ENCODE measurements at places on chromosomes 2 and 18.

- DNase-seq = no peak
Observed at GRCh38 chr2:17634997-17635396, 94.5 kb downstream of the VSNL1 start.

DNA sequence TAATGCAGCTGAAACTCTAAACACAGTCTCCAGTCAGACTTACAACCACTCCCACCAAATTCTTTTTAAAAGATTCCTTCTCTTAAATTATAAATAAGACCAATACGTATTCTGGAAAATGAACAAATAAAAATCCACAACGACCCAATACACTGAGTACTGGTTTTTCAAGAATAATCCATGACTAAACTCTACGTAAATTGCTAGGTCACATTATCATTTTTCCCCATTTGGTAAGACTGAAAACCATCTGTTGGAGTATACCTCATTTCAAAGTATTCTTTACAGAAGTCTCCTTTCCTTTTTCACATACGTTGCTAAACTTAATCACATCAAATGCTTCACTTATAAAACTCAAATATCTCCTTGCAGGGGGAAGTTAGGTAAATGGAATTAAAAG lies 6.0 kb downstream of the ZNF516 start:
- DNase-seq = no peak

GRCh38 chr2:207061181-207061580 lies 104.6 kb downstream of the KLF7 start:
- DNase-seq = no peak

DNA sequence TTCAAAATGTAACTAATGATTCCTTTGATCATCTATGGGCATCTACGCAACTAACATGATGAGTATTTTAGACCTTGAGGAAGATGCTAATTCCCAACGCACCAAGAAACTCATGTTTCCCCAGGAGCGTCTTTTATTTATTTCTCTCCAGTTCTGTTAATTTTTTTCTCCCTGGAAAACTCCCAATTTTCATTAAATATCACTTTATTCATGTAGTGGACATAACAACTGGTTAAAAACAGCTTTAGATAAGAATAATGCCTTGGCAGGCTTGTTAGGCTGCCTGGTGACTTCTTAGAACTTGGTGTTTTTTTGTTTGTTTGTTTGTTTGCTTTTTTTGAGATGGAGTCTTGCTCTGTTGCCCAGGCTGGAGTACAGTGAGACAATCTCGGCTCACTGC lies 62.9 kb upstream of the ZFP36L2 start:
- DNase-seq = no peak

GRCh38 chr2:67631483-67631882 lies 234.3 kb downstream of the ETAA1 start:
- DNase-seq = peak; percentile 39

GRCh38 chr2:32237488-32237887 lies 27.2 kb downstream of the NLRC4 start:
- no peak for DNase-seq

DNA sequence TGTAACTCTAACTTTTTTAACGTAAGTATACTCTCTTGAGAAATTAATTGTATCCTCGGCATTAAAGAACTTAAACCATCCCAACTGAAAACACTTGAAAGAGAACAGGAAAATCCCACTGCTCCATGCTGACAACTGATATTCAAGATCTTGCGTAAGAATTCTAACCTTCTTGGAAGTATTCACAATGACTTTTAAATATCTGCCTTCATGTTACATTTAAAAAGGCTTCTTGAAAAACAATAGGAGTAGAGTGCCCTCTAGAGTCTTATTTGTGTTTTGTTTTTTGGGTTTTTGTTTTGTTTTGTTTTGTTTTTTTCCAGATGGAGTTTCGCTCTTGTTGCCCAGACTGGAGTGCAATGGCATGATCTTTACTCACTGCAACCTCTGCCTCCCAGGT lies 65.4 kb upstream of the DNAJC10 start:
- peak; percentile 75 for DNase-seq

GRCh38 chr18:3114451-3114850 lies 101.5 kb upstream of the LPIN2 start:
- no peak for DNase-seq

- DNase-seq = no peak
Observed at GRCh38 chr18:8554354-8554753, 54.9 kb upstream of the RAB12 start.

DNA sequence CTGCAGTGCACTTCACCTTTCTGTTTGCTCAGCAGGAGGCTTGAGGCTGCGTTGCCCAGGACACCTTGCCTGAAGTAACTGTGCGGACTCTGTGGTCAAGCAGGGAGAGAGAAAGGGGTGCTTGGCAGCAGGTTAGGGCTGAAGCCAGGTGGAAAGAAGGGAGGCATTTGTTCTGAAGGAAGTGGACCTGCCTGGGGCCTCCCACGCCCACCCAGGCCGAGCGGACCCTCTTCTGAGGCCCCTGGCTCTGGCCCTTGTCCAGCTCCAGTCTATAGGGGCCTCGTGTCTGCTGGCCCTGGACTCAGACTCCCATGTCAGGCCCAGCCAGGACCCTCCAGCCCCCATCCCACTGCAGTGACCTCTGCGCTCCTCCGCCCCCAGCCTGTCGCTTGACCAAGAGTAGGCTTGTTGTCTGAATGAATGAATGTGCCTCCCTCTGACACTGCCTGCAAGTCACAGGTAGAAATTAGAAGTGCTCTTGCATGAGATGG lies 2.5 kb downstream of the SNED1 start:
- no peak for DNase-seq

GRCh38 chr2:164589522-164589921 lies 31.8 kb downstream of the GRB14 start:
- peak; percentile 78 for DNase-seq

- peak; percentile 43 for DNase-seq
Observed at GRCh38 chr2:11292464-11293255, 51.8 kb downstream of the ROCK2 start.

DNA sequence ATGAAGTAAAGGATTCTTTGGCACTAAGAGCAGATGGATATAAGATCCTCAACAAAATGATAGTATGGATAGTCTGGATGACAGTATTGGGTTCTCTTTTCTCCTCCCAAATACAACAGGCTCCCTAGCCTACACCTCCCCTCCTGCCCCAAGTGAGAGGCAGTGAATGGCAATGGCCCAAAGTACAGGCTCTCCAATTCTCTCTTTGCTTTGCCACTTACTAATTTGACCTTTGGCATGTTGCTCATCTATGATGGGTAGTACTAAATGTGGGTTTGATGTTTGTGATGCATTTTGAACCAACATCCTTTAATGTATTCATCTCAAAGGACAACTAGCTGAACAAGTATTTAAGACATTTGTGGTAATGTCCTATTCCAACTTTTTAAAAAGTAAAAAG lies 65.9 kb downstream of the EIF5B start:
- no peak for DNase-seq

DNA sequence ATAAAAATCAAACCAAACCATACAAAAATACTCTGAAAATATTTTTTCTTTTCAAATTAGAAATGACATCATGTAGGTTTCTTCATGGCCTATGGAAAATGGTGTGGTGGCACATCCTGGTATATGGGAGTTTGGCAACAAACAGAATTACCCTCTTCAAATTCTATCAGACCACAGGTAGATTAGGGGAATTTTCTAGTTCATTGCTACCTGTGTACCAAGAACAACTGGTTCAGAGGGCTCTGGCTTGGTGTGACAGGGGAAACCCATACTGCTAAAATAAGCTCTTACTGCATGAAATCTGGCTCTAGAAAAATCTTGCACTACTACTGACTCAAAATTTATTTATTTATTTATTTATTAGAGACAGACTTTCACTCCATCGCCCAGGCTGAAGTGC lies 63.4 kb upstream of the PELI1 start:
- DNase-seq = no peak

DNA sequence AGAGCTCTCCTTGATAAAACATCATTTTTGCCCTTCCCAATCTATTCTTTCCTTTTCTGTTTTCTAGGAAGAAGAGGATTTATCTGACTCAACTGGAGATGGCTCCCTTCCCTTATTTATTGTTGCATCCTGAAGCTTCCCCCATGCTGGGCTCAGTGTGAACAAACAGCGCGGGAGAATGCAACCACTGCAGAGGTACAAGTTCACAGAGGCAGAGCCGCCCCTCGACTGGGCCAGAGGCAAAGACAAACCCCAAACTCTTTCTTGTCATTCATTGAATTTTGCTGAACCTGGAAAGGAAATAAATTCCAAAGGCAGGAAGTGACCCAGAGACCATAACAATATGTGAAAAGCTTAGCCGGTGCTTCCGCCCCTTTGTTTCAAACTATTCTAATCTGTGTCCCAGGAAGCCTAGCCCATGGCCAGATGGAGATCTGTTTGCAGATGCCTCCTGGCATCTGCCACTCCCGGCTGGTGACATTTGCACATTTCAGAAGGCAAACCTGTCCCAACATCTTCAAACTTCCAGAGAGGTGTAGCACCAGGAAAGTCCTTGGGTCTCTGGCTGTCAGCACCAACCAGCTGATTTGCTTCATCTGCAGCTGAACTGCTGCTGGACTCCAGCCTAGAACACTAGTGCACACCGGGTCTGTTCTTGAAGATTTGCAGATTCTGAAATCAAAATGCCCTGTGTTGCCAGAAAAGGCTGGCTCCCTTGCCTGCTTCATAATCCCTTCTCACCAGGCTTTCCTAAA lies 79.4 kb upstream of the MAP4K3 start:
- DNase-seq = peak; percentile 84

DNA sequence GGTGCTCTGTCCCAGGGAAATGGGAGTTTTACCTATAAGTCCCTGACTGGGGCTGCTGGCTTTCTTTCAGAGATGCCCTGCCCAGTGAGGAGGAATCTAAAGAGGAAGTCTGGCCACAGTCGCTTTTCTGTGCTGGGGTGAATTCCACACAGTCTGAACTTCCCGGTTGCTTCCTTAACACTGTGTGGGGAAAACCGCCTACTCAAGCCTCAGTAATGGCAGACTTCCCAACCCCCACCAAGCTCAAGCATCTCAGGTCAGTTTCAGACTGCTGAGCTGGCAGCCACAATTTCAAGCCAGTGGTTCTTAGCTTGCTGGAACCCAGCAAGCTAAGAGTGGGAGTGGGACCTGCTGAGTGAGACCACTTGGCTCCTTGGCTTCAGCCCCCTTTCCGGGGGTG lies 54.9 kb downstream of the NUP35 start:
- DNase-seq = peak; percentile 42

DNA sequence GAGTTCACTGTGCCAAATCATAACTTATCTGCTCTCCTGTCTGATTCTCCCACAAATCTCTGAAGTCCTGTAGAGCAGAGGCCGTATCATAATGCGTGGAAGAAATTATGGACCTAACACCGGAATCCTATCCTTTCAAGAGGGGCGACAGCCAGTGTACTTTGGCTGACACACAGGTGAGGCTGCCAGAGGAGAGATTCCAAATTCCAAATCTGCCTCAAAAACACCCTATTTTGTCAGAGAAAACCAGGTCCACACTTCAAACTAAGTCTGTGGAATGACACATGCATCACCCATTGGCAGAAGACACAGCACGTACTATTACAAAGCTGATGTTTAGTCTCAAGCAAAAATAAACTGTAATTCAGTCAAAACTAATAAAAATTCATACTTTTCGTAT lies 139.2 kb upstream of the PID1 start:
- no peak for DNase-seq

GRCh38 chr2:130287656-130288026 lies 55.1 kb upstream of the IMP4 start:
- DNase-seq = no peak

- DNase-seq = no peak
Observed at GRCh38 chr18:27213123-27213717, 28.1 kb upstream of the CHST9 start.

DNA sequence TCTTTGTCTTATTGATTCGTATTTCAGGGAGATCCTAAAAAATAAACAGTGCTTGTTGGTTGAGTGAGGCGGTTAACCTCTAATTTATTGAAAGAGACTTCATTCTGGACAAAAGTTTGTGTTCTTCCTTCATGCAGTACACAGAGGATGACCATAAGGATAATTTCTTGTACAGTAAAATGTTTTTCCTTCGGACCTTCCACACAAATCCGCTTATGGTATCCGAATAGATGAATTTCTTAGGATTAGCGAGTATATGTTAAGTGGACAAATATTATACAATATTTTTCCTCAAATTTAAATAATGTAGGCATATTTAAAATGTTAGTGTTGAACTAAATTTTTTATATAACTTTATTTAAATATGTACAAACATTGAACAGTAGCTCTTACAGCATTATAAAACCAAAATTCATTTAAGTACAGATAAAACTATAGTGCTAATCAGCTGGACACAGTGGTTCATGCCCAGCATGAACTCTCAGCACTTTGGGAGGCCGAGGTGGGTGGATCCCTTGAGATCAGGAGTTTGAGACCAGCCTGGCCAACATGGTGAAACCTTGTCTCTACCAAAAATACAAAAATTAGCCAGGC lies 84.4 kb downstream of the LPIN1 start:
- no peak for DNase-seq

DNA sequence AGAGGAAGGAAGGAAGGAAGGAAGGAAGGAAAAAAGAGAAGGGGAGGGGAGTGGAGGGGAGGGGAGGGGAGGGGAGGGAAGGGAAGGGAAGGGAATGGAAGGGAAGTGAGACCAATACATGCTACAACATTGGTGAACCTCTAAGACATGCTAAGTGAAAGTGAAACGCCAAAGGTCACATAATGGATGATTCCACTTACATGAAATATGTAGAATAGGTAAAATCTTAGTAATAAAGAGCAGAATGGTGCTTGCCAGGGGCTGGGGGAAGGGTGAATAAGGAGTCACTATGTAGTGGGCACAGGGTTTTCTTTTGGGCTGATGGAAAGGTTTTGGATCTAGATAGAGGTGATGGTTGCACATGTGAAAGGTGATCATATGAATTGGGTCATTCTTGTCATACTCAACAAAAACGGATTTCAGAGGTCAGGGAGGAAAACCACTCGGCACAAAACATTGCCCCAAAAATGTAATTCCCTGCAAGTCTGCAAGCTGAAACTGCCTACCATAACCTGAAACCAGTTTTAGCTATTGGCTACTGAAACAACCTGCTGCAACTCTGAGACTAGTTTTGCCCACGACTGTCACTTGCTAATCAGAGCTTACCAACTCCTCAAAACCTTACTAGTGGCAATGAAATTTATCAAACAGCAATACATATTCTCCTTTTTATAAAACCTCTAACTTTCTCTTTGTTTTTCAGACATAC lies 59.2 kb downstream of the CCDC141 start:
- DNase-seq = no peak

DNA sequence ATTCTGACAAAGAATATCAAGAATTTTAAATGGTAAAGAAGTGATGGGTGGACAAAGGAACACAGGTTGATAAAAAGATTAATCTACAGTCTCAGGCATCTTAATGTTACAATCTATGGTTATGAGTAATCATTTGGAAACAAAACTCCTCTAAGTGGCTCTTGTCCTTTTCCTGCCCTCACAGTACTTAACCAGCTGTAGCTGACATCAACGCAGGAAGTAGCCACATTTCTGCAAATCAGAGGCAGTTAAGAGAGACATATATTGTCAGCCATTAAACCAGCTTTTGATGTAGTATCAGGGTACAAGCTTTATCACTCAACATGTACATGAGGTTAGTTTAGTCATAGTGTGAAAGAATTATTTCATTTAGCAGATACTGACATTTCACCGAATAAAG lies 244.6 kb downstream of the NR4A2 start:
- no peak for DNase-seq

GRCh38 chr18:79440316-79441110 lies 44.8 kb downstream of the NFATC1 start:
- DNase-seq = no peak

- peak; percentile 35 for DNase-seq
Observed at GRCh38 chr2:195768431-195768830, 111.4 kb downstream of the SLC39A10 start.

GRCh38 chr2:110106642-110107041 lies 9.0 kb downstream of the MALL start:
- DNase-seq = peak; percentile 74

- no peak for DNase-seq
Observed at GRCh38 chr18:31680831-31681568, 3.4 kb downstream of the B4GALT6 start.

All from choroid plexus epithelial cell (primary cell).